Hepatocyte (in vitro differentiated cells): ENCODE measurements at places on chromosomes 12 and 14.

GRCh38 chr14:20970647-20970982, 15.3 kb downstream of the RNASE2 start:
- DNase-seq = no peak

GRCh38 chr14:103728721-103729120, 13.1 kb downstream of the ZFYVE21 start:
- DNase-seq = no peak

- DNase-seq = no peak
Observed at GRCh38 chr12:91506452-91506851, 323.8 kb upstream of the DCN start.

DNA sequence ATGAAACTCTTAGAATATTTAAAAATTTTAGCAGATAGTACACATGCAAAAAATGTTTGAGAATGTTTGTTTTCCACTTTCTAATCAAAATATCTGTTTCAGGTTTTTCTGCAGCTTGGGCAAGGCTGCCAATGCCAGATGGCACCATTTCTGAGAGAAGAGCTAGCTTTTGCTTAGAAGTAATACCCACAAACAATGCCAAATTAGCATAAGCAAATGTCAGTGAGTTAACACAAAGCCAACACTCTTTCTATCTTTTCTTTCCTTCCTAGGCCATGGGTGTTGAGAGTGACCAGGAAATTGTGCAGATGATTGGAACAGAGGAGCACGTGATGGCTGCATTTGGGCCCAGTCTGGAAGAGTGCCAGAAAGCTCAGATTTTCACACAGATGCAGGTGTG, 35.2 kb downstream of the POLR3B start:
- DNase-seq = no peak

GRCh38 chr14:50964683-50965390, 20.6 kb upstream of the PYGL start:
- peak; percentile 88 for DNase-seq

DNA sequence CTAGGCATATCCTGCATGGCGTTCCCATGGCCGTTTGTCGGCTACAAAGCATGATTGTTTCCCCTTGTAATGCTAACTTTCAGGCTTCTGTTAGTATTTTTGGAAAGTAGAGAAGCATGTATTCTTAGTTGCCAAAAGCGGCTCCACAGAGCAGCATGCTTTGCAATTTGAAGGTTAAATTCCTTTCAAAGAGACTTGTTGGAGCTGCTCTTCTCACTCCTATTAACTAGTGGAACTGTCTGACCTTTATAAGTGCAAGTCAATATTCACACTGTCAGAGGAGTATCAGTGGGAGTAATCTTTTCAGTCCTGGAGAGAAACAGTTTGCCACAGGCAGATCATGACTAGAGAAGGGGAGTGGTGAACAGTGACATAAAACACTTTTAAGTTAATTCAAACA, 656.1 kb upstream of the NOVA1 start:
- DNase-seq = no peak

- no peak for DNase-seq
Observed at GRCh38 chr12:79982086-79983062, 47.5 kb upstream of the PPP1R12A start.

DNA sequence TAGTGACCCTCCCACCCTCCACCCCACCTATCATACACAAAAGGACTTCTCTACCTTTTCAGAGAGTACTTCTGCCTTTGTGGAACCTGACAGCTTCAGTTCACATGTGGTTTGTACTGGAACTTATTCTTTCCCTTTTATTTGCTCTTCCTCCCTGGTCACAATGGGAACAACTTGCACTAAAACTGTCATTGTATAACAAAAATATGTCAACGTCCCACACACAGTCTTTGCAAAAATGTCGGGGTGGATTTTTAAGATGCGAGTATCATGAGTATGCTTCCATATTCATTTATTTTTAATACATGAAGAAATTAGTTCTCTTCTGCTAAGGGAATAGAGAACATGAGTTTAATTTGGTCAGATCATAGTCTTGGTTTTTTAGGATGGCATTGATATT, 45.6 kb upstream of the NELL2 start:
- no peak for DNase-seq

DNA sequence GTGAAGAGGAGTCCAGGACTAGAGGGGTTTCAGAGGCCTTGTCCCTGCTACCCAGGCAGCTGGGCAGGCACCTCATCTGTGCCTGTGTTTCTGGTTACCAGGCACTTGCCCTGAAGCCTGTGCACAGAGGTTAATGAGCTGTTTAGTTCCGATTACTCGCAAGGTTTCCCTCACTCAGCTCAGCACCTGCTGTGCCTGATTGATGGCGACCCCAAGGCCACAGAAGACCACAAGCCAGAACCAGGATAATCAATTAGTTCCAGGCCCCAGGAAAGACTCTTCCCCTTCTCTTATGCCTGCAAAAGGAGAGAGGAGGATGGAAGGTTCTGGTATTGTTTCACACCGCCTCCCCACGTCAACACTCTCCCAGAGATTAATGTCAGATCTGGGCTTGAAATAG, 88.8 kb upstream of the NOS1 start:
- no peak for DNase-seq

DNA sequence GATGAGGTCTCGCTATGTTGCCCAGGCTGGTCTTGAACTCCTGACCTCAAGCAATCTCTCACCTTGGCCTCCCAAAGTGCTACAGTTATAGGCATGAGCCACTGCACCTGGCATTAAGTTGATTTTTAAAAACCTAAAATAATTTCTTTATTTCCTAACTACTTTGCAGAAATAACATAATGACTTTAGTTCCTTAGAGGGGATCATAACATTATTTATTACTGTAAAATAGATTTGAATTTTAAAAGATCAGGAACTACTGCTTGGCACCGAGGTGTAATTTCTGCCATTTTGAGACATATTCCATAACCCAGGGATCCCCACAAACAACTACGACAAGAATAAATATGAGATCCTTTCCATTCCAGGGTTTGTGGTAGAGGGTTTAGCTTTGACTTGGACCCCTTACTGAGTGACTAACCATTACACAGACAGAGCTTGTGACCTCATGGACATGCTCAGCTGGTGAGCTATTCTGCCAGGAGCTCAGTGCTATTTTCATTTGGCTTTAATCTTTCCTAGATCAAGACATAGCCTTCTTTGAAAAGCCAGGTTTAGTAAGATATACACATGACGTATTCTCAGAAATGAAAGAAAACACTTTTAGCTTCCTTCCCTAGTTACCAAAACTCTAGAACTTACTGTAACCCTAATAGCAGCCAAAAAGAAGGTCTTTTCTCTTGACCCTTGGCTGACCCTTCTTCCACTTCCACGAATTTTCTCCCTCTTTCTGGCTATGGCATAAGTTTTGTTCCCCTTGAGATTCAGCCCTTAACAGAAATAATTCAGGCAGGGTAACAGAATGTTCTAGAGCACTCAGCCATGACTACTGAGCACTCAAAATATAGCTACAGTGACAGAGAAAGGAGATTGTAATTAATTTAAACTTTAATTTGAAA, 75.1 kb upstream of the NUDT4 start:
- no peak for DNase-seq

DNA sequence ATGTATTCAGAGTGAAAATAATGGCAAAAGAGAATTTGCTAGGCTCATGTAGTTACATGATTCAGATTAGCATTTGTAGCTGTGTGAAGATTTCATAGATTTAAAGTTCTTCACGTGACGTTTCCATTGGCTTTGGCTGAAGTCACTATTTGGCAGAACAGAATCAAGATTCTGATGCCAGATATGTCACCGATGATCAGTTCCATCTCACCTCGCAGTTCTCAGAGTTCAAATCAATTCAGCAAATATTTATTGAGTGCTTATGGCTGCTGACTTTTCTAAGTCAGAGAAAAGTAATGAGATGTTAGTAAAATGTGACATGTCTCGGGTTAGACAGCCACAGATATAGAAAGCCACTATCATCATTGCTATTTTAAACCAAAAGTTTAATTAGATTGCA, 28.4 kb downstream of the ALX1 start:
- no peak for DNase-seq

- DNase-seq = peak; percentile 96
Observed at GRCh38 chr12:105235732-105236476, at the start of gene APPL2. Gene APPL2, minus strand, starts transcription at chr12:105236174. Its CDS starts 162 bp downstream, at chr12:105236012.

GRCh38 chr14:22210026-22210425, 379.0 kb downstream of the DAD1 start:
- DNase-seq = no peak

DNA sequence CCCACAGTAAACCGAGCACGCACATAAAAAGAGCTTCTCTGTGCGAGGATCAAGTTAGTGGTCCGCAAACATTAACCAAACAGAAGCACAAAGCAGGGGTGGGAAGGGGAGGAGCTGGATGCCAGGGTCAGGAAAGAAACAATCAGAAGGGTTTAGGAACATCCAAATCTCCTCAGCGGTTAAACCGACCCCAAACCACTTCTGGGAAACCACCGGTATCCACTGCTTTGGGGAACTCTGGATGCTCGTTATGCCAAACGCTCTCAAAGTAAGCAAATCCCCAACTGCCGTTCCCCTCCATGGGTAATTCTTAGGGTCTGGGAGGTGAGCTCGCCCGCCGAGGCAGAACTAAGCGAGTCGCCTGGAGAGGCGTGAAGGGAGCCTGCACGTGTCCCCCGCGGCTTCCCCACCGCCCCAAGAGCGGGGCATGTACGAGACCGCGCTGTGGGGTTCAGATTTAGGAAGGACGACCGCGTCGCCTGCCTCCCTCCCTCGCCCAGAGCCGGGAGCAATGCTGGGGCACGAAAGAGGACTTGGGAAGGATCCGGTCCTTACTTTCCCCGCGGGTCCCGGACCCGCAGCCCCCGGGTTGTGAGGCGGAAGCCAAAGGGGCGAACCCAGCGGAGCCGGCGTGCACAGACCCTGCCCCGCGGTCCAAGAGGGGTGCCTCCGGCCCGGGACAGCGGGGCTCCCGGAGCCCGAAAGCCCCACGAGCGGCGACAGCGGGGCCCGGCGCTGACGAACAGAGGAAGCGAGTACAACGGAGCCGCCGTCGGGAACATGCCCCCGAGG, 711 bp downstream of the SBNO1 start:
- no peak for DNase-seq
